ENCODE measurements at places on chromosomes 7 and 10.

DNA sequence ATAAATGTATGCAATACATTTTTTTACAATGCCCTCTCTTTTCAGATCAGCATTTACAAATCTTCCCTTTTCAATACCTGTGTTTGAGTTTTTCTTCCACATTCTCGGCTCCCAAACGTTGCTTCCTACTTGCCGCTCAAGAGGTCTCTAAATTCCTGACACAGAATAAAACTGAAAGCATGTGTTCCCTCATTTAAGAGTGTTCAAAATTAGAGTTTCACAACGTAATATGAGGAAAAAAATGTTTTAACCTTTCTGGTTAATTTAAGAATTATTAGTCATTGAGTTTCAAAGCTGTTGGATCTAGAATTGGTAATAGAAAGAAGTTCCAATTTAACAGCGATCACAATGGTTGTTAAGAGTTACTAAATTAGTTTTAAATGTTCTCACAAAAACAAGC is 100.4 kb downstream of the ARID5B start:
- DNase-seq: no peak

DNA sequence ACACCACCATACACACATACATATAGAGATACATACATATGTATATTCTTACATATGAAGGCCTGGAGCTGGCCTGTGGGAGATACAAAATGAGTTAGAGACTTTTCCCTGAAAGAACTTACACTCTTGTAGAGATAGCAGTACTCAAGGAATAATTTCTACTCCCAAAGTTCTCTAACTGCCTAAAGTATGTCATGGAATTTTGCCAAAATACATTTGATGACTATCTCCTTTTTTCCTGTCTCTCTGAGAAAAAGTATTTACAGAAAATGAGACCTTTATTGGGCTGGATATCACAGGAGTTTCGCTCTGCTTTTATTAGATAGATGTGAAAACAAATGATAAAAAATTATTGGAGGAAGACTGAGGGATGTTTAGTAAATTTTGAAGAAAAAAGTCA is 220.1 kb downstream of the POU6F2 start:
- no peak for DNase-seq

DNA sequence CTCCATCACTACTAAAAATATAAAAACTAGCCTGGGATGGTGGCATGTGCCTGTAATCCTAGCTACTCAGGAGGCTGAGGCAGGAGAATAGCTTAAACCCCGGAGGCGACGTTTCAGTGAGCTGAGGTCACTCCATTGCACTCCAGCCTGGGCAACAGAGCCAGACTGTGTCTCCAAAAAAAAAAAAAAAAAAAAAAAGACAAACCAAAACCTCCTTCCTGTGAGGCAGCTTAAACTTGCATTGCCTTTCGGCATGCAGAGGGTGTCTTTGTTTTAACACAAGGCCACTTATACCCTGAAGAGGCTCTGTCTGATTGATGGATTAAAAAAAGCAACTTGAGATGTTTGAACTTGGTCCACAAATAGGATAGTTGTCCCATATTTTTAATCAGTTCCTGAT is 128.4 kb upstream of the RSU1 start:
- DNase-seq: no peak

DNA sequence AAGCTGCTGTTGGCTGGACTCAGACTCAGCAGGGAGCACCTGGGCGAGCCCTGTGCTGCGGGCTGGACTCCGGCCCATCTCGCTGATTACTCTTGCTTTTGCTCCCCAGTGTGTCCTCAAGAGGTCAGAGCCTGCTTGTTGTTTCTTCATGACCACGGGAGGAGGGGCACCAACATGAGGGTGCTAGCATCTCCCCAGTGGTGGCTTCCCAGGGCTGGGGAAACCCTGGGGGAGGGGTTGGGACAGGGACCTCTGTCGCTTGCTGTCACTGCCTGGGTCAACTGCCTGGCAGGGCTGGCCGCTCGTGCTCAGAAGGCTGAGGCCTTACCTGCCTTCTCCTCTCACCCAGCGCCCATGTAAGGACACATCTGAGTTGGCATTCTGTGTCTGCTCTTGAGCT is 152.3 kb upstream of the SHH start:
- DNase-seq: no peak
